ENCODE measurements at places on chromosomes 4 and X.

DNA sequence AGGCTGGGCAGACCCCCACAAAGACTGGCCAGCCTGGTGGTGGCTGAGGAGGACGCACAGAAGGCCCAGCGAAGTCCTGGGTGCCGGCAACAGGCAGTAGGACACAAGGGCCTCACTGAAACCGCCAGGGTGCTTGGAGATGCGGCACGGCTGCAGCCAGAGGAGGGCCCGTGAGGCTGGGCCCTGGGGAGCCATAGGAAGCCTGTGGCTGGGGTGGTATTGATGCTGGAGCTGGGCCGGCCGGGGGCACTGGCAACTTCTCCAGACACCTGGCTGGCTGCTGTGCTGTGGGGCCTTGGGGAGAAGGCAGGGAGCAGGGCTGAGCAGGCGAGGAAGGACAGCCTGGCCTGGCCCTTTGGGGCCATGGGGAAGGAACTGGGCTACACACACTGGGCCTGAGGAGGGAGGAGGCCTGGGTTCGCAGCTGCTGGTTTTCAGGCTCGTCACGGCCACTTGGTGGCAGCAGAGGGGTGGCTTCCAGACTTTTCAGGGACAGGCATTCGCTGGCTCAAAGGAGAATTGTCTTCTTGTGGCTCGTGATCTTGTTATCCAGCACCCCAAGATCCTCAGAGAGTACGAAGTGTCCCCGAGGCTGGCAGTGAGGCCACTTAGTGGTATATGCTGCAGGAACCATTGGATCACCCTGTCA lies 37.2 kb downstream of the ATP2B3 start:
- DNase-seq = peak; percentile 39

- no peak for DNase-seq
Measured at GRCh38 chr4:73396993-73397972, 6.8 kb upstream of the ALB start.

DNA sequence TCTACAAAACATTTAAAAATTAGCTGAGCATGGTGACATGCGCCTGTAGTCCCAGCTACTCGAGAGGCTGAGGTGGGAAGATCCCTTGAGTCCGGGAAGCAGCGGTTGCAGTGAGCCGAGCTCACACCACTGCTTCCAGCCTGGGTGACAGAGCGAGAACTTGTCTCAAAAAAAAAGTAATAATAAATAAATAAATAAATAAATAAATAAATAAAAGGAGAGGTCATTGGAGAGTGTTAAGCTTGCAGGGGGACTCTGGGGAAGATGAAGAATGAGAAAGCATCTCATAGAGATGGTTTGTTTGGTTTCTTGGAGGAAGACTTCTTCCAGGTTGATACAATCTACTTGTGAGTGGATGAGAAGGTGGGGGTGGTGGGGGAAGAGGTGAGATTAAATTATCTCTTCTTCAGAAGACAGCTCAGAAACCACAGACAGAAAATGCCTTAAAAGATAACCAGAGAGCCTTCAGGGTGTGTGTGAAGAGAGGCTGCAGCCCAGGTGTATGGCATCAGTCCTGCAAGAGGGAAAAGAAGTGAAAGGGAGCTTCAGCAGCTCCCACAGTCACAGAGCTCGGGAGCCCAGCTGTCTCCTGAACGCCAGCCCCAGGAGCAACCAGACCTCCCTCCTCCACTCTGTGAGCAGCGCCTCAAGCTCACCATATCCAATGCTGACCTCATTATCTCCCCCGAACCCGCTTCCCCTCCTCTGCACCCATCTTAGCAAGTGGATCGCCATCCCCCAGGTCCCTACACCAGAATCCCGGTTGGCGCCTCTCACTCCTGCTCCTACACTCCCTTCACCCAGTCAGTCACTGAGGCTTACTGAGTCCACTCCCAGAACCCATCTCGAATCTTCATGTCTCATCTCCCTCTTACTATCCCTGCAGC lies 48.2 kb downstream of the RBM47 start:
- DNase-seq = no peak

DNA sequence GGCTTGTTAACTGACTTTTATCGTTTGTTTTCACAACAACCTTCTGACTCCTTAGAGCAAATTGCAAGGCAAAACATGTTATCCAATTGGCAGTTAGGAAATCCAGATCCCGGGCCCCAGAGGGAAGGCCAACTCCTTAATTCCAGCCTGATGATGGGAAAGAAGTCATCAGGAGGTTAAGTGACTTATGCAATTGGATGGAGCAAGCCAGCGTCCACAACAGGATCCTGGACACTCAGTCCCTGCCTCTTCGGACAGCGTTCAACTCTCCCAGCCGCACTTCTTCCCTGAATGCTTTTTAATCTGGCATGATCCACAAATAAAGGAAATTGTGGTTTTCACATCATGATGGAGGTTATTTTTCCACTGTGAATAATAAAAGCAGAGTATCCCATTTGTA lies 310.1 kb downstream of the RAB28 start:
- DNase-seq = no peak

DNA sequence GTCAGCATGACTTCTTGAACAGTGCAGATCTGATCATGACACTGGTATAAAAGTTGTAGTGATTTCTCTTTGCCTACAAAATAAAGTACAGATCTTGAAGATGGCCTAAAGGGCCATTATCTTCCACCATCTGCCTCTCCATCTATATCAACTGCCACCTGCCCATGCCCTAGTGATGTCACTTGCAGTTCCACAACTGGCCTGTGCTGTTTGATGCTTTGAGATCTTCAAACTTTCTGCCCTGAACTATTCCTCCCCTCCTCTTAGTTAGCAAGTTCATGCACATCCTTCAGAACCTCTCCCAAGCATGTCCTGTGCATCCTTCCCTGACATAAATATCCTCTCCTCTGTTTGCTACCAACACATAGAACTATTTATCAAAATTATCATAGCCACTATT lies 217.0 kb downstream of the SOWAHB start:
- no peak for DNase-seq

DNA sequence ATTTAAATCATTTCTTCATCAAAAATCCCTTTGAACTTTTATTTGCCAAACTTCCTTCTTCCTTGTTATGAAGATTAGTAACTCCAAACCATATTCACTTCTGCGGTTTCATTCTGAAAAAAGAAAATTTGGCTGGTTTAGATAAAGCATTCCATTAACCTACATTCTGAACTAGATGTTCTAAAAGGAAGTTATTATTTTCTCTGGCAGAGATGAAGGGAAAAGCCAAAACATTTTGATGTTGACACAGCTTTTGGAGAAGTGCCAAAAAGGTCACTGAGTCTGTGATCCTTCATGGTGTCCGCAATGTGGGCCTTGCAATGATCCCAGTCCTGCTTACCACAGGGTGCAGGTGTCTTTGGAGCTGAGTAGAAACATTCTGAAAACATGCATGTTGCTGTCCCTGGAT lies 36.0 kb downstream of the CXCL8 start:
- DNase-seq = peak; percentile 98

DNA sequence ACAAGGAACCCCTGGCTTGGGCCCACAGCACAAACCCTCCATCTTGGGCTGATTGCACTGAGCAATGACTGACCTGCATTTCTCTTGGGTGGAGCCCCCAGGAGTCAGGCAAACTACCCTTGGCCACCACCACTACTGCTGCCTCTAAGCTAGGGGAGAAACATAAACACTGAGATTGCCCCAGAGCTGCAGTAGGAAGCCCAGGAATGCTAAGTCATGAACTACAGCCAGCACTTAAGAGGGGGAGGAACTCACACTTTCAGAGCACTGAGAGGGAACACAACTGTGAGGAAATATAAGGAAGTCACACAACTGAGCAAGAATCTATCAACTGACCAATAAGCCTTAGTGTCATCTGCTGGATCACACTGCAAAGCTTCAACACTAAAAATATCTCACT lies 111.6 kb upstream of the PPP3CA start:
- no peak for DNase-seq

DNA sequence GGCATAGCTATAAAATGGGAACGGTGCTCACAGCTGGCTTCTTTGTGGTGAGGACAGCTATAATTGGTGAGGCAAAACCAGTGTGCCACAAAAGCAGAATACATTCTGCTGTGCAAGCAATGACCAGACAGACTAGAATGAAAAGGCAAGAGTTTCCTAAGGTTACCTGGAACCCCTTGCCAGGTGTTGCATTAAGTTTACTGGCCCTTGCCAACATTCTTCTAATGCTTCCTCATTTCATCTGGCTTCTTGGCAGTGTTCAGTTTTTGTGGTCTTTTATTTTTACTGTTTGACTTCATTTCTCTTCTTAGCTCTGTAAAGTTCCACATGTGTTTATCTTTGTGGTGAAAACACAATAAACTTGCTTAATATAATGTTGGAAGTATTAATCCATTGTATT lies 131.4 kb downstream of the PTTG2 start:
- DNase-seq = no peak

DNA sequence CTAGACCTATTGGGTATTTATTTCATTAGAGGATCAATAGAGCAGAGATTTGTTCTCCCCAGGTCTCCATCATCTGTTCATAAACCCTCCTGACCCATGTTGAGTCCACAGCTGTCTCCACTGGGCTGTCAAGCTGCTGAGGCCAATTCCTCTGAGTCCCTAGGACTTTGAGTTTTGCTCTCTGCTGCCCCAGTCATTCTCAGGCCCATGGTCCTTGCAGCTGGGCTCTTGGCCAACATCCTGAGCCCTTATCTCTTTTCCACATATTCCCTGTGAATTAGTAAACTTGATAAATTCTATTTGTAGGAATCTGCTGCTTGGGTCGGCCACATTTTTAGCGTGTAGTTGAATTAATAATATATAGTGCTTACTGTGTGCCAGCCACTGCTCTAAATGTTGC lies 41.9 kb downstream of the FHL1 start:
- DNase-seq = peak; percentile 60

DNA sequence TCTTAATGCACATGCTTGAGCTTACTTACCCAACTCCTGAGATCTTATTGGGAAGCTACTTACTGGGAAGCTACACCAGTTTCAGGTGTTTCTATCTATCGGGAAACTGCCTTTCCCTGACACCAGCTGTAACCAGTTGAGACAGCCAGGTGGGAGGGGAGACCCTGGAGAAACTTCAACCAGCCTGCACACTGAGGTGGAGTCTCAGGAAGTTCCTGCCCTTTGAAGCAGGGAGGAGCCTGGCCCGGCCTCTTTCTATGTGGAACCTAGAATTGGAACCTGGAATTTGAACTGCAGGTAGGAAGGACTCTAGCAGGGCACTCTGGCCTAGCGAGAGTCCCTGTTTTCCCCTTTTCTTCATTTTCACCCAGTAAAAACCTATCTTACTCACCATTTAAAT lies 425.8 kb upstream of the PABPC4L start:
- no peak for DNase-seq

GRCh38 chrX:104211187-104211586 lies 43.5 kb downstream of the ESX1 start:
- no peak for DNase-seq

DNA sequence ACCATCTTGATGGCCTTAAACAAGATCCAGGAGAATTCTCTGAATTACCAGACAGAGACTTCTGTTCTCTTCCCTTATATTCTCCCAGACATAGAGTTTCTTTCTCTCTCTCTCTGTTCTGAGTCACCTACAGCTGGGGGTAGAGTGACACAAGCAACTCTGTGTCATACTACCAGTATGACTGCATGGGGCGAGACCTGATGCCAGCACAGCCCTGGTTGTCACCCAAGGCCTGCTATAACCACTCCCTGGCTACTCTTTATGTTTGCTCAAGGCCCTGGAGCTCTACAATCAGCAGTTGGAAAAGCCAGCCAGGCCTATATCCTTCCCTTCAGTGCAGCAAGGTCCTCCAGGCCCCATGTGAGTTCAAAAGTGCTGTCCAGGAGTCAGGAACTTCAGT lies 114.2 kb upstream of the TENT5D start:
- DNase-seq = no peak

DNA sequence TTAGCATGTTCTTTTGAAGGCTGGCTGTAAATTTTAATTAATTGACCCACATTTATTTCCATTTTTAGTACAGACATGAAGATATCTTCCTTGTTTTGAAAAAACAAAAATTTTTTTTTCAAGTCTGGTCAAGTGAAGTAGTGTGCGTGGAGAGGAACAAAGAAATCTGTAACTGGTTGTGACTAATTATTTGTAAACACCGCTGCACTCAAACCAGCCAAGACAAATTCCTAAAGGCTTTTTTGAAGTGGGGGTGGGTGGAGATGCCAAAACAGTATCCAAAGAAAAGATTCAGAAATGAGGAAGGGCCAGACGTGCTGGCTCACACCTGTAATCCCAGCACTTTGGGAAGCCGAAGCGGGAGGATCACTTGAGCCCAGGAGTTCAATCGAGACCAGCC lies 88.3 kb downstream of the SHROOM2 start:
- DNase-seq = no peak

DNA sequence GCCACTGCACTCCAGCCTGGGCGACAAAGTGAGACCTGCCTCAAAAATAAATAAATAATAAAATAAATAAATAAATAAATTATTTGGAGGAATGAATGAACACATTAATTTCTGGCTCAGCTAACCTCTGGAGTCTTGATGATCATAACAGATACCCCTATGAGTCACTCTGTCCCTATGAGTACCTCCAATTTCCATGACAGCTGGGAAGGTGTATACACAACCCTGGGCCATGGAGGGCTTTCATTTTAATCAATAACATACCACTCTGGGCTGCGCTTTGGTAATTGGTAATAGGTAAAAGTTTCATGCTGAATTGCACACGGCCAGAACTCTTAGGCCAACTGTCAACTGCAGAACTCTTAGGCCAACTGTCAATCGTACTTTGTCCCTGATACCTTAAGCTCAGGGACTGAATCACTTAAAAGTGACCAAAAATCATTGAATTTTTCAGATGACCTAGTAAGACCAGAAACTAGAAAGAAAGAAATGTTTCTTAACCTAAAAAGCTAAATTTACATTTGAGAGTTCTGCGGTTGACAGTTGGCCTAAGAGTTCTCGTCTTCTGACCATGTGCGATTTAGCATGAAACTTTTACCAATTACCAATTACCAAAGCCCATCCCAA lies 112.4 kb downstream of the ATP11C start:
- no peak for DNase-seq

DNA sequence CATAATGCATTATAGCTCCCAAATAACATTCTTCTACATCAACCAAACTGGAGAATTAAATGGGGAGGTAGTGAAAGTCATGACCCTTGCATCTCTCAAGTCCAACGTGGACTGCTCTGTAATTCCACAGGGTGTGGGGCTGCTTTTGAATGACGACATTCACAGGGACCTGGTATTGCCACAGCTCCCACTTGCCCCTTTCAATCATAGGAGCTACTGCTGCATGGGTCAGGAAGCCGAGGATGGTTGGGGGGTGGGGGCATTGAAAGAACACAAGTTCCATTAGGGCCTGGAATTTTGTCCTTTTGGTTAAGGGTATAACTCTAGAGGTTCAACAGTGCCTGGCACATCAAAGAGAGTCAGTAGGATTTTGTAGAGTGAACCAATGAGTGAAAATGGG lies 7.4 kb upstream of the CT55 start:
- no peak for DNase-seq

DNA sequence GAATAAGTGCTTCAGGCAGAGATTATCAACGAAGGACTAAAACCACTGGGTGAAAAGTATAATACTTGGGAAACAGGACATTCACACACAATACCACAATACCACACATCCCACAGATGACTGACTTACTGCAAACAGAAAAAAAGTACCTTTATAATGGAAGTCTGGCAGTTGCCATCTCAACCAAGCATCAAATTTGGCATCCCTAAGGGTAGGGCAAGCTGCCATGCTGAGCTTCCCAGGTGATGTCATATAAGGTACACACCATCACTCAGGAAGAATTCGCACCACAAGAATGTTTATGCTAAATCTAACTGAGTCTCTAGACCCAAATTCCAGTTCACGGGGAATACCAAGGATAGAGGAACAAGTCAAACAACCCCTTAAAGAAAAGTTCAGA lies 9.1 kb downstream of the QDPR start:
- no peak for DNase-seq

- DNase-seq = no peak
Measured at GRCh38 chrX:138791551-138791950, 80.0 kb upstream of the FGF13 start.

GRCh38 chr4:7938609-7939376 lies 868 bp downstream of the AFAP1 start:
- no peak for DNase-seq
